ENCODE measurements at places on chromosomes 1 and 21.

DNA sequence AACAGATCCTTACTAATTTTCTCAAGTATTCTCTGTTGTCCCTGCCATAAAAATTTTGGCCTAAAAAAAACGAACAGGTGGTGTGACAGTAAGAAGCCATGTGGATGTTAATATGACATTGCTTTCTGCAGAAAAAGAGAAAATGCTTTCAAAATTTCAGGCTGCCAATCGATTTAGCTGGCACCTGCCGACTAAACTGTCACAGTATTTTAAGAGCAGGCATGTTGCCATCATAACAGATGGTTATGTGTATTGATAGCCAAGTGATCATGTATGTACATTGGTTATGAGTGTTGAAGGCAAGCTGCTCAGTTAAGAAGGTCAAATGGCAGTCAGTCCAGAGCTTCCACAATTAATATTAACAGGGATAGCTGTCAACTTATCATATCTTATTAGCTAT, 1017.0 kb downstream of the MRPL39 start:
- DNase-seq, result no peak

DNA sequence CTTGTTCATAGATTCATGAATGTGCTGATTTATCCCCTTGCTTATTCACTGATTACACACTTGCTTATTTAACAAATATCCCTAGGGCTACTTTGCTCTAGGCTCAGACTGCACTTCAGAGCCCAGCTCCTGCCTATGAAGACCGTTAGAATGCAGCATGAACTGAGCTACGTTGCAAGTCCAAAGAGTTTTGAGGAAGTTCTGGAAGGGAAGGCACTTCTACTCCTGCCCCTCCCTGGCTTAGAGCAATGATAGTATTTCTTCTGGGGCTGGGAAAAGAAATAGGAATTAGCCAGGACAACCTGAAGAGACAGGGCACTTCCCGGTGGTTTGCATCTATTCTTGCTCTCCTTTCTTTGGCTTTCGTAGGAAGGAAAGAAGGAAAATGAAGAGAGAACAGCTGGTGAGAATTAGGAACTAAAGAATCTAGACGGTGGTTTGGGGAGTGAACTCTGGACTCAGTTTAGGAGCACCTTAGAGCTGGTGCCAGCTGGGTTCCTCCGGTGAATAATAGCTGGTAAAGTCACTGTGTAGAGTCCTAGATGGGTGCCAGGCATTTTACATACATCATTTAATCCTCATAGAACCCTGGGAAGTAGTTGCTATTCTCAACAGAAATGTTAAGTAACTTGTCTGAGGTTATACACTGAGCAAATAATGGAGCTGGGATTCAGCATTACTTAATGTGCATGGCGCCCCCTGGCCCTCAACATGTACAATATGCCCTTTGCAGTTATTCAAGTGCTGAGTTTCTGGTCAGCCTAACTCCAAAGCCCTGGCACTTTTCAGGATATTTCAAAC, 65.9 kb downstream of the NDUFS5 start:
- peak; percentile 82 for DNase-seq

DNA sequence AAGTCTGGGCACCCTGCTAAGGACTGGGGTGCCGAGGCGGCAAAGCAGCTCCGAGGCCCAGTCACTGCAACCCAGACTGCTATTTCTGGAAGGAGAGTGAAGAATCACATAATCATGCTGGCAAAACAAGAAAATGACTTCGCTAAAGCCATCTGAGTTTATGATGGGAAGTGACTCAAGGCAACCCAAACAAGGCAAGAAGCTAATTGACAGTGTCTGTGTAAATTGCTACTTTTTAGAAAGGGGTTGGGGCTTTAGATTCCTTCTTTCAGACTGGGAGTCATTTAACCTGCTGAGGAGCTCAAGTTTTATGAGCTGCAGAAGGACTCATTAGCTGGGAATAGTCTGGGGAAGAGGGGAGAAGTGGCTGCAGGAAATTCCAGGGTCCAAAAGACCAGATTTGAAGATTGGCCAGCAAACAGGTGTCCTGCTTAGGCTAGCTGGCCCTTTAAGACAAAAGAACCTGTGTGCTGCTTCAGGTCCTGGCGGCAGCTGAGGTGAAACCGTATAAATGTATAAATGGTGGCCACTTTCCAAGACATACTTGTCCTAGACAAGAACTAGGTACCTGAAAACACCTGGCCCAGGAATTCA, 28.1 kb downstream of the TSHB start:
- DNase-seq, result peak; percentile 69

DNA sequence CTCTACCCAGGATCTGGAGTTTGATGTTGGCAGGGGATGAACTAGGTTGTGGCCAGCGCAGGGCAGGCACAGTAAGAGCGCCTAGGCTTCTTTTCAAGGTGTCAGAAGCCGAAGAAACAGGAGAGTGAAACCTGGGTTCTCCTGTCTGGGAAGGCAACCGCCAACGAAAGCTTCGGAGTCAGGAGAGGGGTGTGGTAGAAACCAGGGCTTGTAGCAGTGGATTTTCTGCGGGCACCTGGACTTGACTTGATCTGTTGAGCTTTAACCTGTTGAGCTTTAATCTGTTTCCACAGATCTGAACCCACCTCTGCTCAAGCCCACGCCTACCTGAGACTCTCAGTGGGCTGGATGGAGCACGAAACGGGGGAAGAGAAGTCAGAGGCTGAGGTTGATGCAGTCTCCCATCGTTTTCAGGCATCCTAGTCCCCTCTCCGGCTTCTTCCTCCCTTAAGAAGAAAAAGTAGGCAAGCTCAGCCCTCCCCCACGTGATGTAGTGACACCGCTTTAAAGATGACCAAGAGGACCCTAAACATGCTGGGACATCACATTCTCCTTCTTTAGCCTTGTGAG, 9.3 kb downstream of the HLX start:
- DNase-seq, result no peak

DNA sequence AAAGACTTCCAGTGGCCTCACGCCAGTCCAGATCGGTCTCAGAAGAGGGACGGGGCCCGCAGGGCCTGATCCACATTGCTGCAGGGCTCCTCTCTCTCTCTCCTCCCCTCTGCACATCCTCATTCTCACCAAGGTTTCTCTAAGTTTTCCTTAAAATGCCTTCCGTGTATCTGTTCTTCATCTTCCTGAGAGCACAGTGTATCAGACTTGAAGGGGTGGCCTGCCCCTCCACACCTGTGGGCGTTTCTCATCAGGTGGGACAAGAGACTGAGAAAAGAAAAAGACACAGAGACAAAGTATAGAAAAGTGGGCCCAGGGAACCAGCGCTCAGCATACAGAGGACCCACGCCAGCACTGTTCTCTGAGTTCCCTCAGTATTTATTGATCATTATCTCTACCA, 66.4 kb downstream of the PRKAB2 start:
- no peak for DNase-seq

DNA sequence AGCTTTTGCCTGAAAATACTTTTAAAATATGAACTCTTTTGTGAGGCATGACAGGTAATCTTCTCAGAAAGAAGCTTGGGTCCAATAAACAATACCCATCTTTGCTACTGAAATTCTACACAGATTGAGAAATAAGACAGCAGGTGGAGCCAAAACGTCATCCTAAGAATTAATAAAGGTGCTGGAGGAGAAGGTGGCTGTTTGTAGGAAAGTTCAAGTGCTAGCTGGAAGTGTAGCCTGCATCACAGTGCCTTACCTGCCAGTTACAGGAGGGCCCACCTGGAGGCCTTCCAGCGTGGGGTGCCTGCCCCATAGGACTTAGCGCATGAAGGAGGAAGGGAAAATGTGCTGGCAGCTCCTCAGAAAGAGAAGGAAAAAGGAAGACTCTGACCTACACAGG, 93.7 kb downstream of the TTC3 start:
- DNase-seq, result peak; percentile 32

DNA sequence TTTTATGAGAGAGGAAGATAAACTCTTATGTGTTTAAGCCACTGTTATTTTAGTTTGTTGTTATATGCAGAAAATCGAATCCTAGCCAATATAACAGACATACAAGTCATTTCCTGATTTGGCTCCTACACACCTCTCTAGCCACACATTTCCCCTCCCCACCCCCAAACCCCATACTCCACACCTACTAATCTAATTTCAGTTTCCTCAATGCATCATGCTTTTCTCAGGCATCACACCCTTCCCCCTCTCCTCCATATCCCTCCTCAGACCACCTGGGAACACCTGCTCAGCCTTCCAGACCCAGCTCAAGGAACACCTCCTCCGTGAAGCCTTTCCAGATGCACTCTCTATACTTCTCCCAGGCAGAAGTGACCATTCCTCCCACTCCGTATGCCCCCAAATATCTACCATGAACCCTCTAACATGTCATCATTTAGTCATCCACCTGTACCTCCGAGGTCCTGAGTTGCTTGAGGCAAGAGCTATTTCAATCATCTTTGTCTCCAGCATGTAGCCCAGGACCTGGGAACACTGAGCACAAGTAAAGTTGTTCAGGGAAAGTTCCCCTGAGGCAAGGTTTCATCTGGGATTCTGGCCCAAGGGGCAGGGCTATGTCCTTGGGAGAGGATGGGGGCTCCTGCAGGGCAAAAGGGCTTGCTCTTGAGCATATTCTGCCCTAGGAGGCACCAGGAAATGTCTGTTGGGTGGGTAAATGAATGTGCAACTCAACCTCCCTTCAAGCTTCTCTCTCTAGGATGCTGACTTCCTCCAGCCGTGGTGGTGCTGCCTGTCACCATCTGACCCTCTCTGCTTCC, 126.8 kb downstream of the HIVEP3 start:
- DNase-seq, result no peak
